CD4-positive, alpha-beta T cell treated with Interleukin-17A for 4 hours (primary cell): ENCODE measurements at places on chromosomes 7 and 10.

GRCh38 chr10:51312817-51313216 is 238.5 kb downstream of the PRKG1 start:
- DNase-seq: no peak

- DNase-seq: no peak
These were observed 190.1 kb upstream of the AKR1E2 start for GRCh38 chr10:4635883-4636282.

- DNase-seq: no peak
These were observed 280.9 kb upstream of the LYZL1 start for GRCh38 chr10:29007748-29008610.

DNA sequence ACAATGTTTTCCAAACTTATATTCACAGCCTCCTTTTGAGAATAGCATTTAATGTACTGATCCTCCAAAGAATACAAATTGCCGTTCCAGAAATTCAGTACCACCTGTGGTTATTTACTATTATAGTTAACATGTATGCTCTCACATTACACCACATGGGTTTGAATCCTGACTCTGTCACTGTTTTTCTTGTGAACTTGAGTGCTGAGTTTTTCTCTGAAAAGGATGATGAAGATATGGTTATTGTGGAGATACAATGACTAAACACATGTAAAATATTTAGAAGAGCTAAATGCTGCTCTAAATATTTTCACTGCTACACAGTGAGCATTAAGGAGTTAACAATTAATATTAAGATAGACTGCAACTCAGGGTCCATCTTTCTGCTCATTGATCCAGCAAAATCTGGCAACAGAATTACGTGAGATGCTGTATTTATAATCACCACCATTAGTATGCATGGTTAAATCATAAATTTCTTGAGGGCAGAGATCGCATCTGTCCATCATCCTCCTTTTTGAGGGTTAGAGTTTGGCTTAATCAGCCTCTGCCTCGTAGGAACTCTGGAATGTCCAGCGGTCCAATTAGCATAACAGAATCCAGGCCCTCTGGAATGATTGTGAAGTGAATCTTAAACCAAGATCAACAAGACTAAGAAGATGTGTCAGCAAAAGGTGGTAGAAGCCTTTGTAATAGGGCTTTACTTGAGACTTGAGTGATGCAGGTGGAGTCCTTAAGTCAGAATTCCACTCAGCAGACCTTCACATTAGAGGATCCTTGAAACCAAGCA is 152.8 kb downstream of the MACC1 start:
- DNase-seq: no peak

DNA sequence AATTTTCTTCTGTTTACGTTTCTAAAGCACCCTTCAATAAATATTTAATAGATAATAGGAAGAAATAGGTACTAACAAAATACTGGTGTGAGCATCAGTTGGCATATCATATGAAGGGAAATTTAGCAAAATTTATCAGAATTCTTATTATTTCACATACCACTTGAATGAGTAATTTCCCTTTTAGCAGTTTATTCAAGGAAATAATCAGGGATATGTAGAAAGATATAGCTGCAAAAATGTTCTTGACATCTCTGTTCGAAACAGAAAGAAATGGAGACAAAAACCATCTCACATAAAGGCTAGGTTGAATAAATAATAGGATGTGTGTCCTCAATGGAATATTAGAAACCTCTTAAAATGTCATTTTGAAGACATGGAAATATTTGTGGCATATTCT is 35.8 kb upstream of the PIP4K2A start:
- no peak for DNase-seq

- DNase-seq: no peak
These were observed 111.8 kb downstream of the WDR11 start for GRCh38 chr10:120962756-120963593.

GRCh38 chr7:51158742-51159445 is 157.7 kb downstream of the COBL start:
- no peak for DNase-seq

DNA sequence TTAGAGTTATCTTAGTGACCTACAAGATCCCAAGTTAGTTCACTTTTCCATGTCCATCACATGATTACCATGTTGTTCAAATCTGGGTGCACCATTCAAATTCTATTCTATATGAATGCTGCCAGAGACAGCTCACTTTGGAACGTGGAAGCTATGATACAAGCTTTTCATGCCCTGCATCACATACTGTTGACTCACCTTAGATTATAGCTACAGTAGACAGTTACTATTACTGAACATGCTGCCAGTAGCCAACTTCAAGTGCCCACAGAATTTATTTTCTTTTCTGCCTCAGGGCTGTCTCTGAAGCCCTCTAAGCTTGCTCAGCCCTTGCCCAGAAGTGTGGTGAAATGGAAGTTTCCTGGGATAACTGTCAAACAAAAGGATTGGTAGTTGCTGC is 231.1 kb downstream of the GPR158 start:
- no peak for DNase-seq

- no peak for DNase-seq
These were observed 202.1 kb downstream of the COBL start for GRCh38 chr7:51114501-51114900.

- no peak for DNase-seq
These were observed 267.2 kb downstream of the GLRX3 start for GRCh38 chr10:130403153-130404075.

DNA sequence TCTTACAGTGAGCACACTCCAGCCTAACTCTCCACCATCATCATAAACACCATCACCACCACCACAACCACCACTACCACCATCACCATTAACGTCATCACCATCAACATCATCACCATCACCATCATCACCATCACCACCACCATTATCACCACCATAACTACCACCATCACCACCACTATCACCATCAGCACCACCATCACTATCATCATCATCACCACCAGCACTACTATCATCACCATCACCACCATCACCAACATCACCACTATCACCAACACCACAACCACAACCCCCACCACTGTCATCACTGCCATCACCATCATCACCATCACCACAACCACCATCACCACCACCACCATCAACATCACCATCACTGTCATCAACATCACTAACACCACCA is 279.0 kb upstream of the TCERG1L start:
- DNase-seq: no peak

GRCh38 chr7:113125728-113126127 is 7.4 kb upstream of the SMIM30 start:
- DNase-seq: no peak

GRCh38 chr10:59829601-59830000 is 76.3 kb upstream of the MRLN start:
- no peak for DNase-seq

GRCh38 chr10:74988054-74988775 is 123.2 kb upstream of the SAMD8 start:
- no peak for DNase-seq

- DNase-seq: no peak
These were observed 17.1 kb downstream of the RAPGEF5 start for GRCh38 chr7:22339725-22340390.

GRCh38 chr10:11213137-11213536 is 195.5 kb downstream of the CELF2 start:
- no peak for DNase-seq

- DNase-seq: no peak
These were observed 16.5 kb downstream of the SMC3 start for GRCh38 chr10:110584006-110584405.

DNA sequence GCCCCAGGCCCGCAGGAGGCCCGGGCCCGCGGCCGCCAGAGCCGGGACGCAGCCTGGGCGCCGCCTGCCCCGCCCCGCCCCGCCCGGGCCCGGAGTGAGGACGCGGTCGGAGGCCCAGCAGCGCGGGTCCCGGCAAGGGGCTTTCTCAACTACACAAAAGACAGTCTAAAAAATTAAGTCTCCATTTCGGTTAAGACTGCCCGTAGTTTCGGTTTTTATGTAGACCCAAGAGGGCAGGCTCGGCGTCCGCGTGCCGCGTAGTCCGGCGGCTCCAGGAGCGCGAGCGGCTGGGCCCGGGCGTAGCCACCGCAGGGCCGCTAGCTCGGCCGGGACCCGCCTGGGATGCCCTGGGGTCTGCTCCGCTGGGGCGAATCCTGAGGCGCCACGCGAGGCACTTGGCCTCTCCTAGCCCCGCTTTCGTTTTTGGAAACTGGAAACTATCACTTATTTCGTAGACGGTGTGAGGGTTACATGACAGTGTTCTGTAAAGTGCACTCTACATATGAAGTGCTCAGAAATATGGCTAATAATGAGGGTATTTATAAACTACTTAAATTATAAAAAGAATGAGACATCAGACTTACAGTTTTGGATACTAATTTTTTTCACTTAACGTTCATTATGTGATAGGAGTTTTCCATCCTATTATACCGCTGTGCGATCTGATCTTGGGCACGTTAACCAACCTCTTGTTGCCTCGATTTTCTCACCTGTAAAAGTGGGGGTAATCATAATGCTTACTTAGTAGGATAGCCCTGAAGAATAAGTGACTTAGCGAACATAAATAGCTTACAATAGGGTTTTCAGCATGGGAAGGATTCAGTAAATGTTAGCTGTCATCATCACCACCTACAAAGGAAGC is 573 bp downstream of the BLVRA start:
- DNase-seq: no peak

DNA sequence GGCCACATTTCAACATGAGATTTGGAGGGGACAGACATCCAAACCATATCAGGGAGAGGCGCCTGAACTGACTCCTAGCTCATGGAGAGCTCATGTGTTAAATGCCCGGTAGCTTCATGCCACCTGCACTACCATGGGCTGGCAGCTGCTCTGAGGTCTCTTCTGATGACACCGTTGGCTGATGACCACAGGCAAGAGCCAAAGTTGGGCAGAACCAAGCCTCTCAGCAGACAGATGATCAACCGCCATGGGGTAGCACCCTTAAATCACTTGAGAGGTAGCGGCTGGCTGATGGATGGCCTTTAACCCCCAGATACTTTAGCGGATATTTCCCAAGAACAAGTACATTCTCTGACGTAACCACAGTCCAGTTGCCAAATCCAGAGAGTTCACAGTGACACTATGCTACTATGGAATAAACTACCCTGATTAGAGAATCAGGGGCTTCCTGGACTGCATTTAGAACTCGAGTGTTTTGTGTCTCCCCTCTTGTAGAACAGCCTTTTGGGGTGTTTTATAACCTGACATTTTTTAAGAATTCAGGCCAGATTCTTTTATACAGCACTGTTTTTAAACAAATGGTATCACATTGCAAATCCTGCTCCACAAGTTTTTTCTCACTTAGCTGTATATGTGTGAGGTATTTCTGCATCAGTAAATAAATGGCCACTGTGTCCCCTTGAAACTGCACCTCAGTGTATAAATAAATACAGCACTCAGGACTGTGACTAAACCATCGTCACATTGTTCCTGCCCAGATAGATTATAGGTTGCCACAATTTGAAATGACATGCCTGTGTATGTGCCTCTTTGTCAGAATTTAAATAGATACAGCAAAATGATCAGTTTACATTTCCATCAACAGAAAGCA is 30.8 kb upstream of the DRGX start:
- no peak for DNase-seq

DNA sequence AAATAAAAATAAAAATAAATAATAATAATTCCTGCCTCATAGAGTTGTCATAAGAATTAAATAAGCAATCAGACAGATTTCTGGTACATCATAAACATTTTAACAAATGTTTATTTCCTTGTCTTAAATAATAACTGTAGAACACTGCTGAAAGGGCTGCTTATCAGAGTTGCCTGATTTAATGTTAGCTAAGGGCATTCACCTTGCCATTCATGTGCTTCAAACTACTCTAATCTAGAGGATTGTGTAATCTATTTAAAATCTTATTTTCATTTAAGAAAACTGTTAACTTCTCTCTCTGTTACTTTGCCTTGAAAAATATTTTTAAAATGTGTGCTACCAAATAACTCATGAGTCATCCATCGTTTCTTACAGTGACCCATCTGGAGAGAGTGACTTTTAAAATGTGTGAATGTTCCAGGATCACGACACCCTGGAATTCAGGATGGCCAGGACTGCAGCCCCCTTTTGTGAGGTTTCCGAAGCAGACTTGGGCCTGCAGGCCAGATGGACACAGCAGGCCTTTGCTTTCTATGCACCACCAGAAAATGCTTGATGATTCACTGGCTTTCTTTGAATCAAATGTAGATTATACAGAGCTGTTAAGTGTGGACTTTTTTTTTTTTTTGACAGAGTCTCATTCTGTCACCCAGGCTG is 109.1 kb upstream of the TNS3 start:
- DNase-seq: no peak

- no peak for DNase-seq
These were observed 5.4 kb downstream of the CACNB2 start for GRCh38 chr10:18145652-18146051.

DNA sequence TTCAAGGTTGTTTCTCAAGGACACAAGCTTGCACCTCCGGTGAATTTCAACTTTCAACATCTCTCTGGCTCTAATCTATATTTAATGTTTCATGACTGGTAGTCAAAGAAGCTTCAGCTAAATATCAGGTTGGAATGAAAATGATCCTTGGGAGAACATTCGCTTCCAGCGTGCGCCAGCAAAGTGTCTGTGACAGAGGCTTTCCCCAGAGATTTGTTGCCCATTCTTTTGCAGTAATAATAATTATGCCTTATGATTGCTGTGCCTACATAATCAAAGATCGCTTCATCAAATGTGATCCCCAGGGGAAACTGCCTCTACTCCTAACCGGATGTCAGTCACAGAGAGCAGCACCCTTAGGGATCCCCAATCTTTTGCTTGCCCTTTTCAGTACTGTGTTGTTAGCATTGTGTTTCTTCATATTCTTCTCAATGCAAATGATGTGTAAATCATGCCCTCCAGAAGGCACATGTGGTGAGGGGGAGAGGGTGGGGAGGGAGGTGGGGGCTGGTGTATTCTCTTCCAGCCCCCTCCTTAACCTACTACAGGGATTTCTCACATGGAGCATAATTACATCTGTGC is 30.5 kb downstream of the FZD1 start:
- DNase-seq: no peak

- no peak for DNase-seq
These were observed 530.1 kb downstream of the ANKRD7 start for GRCh38 chr7:118754608-118755007.

- DNase-seq: no peak
These were observed 38.2 kb upstream of the SLC26A4 start for GRCh38 chr7:107622429-107622828.

DNA sequence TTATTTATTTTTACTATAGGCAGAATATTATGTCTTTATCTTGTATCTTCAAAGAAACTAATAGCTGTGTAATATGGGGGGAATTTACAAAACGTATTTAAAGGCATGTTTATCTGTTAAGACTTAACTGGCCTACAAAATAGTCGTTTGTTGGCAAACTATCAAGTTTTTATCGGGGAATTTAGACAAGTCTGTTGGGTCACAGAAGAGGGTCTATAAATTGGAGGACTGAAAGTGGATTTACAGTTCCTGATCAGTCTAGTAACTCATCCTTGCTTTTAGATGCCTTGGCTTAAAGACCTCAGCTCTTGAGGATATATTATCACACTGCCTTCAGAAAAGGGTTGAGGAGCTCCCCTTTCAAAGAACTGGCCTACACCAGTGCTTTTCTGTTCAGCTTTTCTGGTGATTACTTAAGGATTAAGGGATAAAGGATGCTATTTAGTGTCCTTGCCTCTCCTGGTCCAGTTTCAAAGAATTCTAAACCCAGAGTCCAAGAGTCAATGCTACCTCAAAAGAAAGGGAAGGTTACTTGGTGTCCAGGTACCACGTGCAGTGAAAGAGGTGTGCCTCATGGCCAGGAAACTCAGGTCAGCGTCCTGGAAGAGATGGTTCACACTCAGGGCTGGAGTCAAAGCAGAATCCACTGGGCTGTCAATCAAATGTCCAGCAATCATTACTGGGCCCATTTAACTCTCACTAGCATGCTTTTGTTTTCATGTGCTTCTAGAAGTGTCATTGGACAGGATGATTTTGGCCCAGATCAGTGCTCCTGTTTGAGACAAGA is 42.9 kb upstream of the ABI1 start:
- no peak for DNase-seq

- no peak for DNase-seq
These were observed 17.9 kb upstream of the CHCHD3 start for GRCh38 chr7:133099633-133100286.
